ENCODE measurements at places on chromosomes 13 and 19.

GRCh38 chr19:1110809-1111640 is 7.2 kb downstream of the GPX4 start:
- no peaks in the 10 kb centered on the region for H3K27me3 ChIP-seq
- H3K4me1 ChIP-seq, result peaks cover 7% of the 10 kb centered on the region
- no peak for DNase-seq
- H3K36me3 ChIP-seq, result peaks cover 7% of the 10 kb centered on the region
- H3K4me3 ChIP-seq, result no peak overlapping the region

GRCh38 chr13:105442949-105443699 is 1092.3 kb downstream of the EFNB2 start:
- no peak overlapping the region for H3K27ac ChIP-seq
- H3K36me3 ChIP-seq, result no peaks in the 10 kb centered on the region
- no peak for DNase-seq

- H3K4me1 ChIP-seq, result no peaks in the 10 kb centered on the region
- no peak overlapping the region for H3K27ac ChIP-seq
- H3K4me3 ChIP-seq, result no peak overlapping the region
- no peaks in the 10 kb centered on the region for H3K36me3 ChIP-seq
These were observed 10.7 kb upstream of the ZNF175 start for GRCh38 chr19:51560339-51560738.

GRCh38 chr13:22517544-22517943 is 663.2 kb upstream of the SGCG start:
- H3K27ac ChIP-seq, result no peak overlapping the region
- no peaks in the 10 kb centered on the region for H3K36me3 ChIP-seq
- no peaks in the 10 kb centered on the region for H3K27me3 ChIP-seq

DNA sequence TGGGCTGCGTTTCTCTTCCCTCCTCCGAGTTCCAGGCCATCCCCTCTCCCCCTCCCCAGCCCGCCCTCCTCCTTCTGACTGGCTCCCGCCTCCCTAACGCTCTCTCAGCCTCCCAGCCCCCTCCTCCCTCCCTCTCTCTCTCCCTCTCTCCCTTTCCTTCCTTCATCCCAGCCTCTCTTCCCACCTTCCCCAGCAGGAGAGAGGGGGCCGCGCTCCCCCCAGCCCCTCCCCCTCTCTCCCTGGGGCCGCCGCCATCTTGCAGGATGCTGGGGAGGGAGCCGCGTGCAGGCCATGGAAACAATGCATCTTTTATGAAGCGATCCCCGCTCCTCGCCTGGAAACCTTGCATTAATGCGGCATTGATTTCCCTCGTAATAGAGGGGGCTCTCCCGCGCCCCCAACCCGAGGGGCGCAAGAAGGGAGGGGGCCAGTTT is 42.6 kb upstream of the ADGRL1 start:
- peak overlapping the region; percentile 52 for H3K27ac ChIP-seq
- H3K4me1 ChIP-seq, result peaks cover 27% of the 10 kb centered on the region
- peak overlapping the region; percentile 49 for H3K4me3 ChIP-seq
- H3K27me3 ChIP-seq, result peaks cover 27% of the 10 kb centered on the region
- DNase-seq, result peak; percentile 57
